ENCODE measurements at places on chromosomes 2 and 18.

- no peak for DNase-seq
Observed at GRCh38 chr2:143176606-143177005, 47.4 kb downstream of the ARHGAP15 start.

DNA sequence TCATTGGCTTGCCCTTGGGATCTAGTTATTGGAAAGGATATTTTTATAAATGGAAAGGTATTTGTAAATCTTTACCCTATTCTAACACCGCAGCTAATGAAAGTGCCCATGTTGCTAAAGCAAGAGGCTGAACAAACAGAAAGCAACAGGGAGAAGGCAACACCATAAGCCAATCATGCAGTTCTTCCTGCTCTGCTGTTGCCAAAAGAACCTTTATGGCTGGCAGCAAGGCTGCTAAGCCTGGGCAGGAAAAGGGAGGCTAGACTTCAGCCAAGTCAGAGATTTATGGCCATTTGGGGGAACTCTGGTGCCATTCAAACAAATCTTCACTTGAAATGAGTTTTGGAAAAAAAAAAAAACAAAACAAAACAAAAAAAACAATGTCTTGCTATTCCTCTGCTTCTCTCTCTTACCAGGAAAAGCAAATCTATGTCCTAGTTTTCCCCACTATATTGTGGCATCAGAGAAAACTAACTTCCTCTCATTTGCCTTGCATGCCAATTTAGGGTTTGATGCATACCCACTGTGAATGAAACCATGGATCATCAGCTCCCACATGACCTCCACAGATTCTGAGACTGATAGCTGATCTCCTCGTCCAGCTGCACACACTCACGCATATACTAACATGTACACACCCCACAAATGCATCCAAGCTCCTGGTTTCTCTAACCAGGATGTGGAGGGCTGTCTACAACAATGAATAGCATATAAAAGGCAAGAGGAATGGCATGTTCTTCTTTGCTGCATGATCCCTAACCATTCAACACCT is 179.3 kb downstream of the C1D start:
- no peak for DNase-seq

DNA sequence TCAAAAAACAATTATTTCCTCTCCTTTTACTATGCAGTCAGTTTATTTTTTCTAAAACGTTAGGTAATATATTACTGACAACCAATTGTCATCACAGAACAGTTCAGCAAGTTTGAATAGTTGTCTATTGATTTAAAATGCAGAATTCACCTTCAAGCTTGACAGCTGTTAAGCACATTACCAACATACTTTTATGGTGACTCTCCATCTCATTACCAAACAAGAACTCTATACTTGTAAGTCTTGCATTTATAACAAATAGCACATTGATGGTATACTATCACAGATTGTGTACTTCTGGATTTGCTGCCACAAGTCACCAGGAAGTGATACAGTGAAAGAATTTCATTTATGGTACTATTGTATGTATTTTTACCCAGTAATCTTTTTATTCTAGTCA is 99.4 kb upstream of the PPP1CB start:
- no peak for DNase-seq

DNA sequence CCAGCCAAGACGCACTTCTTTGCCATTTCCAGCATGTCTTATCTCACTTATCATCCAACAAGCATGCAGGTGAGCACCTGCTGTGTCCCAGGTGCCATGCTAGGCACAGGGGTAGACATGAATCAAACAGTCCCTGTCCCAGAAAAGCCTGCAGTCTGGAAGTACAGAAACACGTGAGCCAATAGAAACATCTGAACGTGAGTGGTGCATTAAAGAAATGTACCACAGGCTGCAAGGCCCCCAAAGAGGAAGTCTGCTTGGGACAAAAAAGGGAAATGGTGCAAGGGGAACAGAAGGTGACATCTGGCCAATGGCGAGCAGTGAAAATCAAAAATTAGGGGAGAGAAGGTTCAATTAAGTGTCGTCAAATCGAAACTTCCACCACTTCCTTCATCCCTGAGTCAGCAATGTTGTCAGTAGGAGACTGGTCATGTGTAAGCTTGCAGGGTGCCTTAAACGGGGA is 17.6 kb upstream of the TMEM247 start:
- DNase-seq, result no peak

DNA sequence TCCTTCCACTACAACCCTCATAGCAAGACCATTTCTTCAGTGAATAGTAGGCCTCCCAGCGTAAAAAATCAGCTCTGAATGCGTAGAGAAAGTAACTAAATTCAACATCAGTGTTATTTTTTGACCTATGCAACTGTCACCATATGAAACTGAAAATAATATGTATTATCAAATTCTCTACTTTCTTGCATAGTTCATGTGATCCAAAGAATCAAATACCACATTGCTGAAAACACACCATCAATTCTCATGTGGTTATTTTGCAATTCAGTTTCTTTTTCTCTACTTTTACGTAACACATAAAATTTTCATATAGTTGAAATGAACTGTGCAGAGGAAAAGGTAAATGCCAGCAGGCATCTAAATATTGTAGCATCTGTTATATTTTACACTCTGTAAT is 208.5 kb upstream of the SPOPL start:
- no peak for DNase-seq

GRCh38 chr18:65721619-65722018 is 29.2 kb upstream of the CDH7 start:
- no peak for DNase-seq
